ENCODE measurements at places on chromosomes 4 and X.

DNA sequence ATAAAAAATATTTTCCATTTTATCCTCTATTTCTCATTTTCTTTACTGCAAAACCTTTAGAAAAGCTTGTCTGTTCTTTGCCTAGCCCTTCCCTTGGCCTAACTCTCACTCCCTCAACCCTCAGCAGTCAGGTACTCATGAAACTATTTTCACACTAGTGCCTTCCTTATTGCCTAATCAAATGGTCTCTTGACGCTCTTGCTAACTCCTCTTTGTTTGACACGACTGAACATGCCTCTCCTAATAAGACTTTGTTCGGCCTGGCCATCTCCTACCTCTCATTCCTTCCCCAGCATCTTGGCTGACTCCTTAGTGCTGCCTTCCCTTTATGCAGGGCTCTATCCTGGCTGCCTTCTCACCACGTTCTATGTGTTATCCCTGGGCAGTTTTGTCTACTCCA, 11.1 kb upstream of the LRAT start:
- no peak for DNase-seq

DNA sequence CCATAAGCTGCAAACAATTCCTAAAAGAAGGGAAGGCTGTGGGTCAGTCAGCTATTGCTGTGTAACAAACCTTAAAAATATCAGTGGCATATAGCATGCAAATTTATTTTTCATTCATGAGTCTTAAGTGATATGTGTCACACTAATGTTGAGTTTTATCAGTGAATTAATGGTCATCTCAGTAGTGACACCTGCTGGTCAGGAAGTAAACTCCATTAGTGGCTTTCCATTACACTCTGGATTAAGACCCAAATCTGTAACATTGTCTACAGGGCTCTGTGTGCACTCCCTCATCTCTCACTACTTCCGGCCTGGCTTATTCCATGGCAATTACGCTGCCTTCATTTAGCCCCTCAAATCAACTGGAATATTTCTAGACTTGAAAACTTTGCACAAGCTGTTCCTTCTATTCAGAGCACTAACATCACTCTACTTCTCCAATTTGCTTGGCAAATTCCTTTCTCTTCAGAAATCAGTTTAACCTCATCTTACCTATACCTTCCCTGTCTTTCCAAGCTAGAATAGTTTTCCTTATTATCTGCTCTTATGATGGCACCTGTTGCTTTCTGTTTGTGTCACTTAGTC, 217.3 kb upstream of the TAPT1 start:
- DNase-seq, result no peak

GRCh38 chr4:105198541-105198940, 51.9 kb downstream of the TET2 start:
- no peak for DNase-seq

DNA sequence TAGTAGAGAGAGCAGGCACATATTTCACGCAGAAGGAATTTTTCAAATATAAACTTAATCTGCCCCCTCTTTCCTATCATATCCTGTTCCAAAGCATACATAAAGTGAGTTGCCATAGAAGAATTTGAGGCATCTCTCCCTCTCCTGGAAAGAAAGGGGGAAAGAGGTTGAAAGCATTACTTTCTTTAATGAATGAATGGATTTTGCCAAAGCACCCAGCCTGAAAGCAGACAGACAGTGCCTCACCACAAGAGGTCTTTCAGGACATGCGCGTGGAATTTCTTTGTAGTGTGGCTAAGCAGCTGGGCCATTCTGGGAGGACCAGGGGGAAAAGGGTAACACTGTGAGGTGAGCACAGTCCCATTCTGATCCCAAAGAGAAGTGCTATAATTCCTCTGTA, 651.4 kb downstream of the IQCM start:
- no peak for DNase-seq

DNA sequence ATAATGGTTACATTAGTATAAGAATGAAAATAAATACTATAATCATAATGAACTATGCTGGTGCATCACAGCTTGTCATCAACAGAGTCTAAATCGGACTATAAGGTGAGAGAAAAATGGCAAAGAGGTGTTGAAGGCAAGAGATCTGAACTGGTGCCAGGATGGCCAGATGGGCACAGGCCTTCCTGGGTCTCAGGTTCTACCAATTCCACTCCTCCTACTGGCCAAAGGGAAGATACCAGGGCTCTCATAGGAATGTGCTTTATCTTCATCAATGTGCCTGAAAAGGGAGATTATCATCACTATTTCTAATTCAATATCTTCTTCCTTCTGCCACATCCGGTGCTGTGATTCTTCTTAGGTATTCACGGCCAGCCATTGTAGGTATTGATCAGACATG, 107.6 kb downstream of the GASK1B start:
- no peak for DNase-seq

GRCh38 chr4:10728016-10728415, 43.4 kb upstream of the CLNK start:
- no peak for DNase-seq
